ENCODE measurements at places on chromosomes 13 and 19. TPM values are rescaled to one million over a fixed set of nuclear protein-coding genes. Genes with fewer than 3 reads are reported as not detected.

CD37 gene
- total RNA-seq, result not detected

OR4F17 gene
- not detected for total RNA-seq

ZNF888 gene
- total RNA-seq, result 4.1 TPM

NACC1 gene
- 55.1 TPM for total RNA-seq

TMEM145 gene
- total RNA-seq, result not detected

CCDC106 gene
- total RNA-seq, result 18.0 TPM

PLK5 gene
- not detected for total RNA-seq

UNC13A gene
- 0.14 TPM for total RNA-seq

CNFN gene
- total RNA-seq, result 5.3 TPM

C1QTNF9B gene
- not detected for total RNA-seq

ZNF491 gene
- total RNA-seq, result 0.35 TPM

TNFSF9 gene
- total RNA-seq, result 32.9 TPM

TMEM190 gene
- not detected for total RNA-seq

OR7C1 gene
- not detected for total RNA-seq

PDX1 gene
- total RNA-seq, result not detected

IFNL1 gene
- total RNA-seq, result not detected

MAN2B1 gene
- 39.4 TPM for total RNA-seq

KIR3DL2 gene
- not detected for total RNA-seq

MBD3L3 gene
- total RNA-seq, result not detected

ZNF442 gene
- 0.56 TPM for total RNA-seq

KASH5 gene
- total RNA-seq, result not detected

SSC5D gene
- not detected for total RNA-seq
